Right ventricle myocardium inferior (tissue), 1 donor: ENCODE measurements at places on chromosomes 11 and 22. TPM values are rescaled to one million over a fixed set of nuclear protein-coding genes. Genes with fewer than 3 reads are reported as not detected.

The ISX gene
- total RNA-seq: not detected

The KRTAP5-9 gene
- total RNA-seq: not detected

The SYT12 gene
- 0.32 TPM for total RNA-seq

The DBX1 gene
- not detected for total RNA-seq

DNA sequence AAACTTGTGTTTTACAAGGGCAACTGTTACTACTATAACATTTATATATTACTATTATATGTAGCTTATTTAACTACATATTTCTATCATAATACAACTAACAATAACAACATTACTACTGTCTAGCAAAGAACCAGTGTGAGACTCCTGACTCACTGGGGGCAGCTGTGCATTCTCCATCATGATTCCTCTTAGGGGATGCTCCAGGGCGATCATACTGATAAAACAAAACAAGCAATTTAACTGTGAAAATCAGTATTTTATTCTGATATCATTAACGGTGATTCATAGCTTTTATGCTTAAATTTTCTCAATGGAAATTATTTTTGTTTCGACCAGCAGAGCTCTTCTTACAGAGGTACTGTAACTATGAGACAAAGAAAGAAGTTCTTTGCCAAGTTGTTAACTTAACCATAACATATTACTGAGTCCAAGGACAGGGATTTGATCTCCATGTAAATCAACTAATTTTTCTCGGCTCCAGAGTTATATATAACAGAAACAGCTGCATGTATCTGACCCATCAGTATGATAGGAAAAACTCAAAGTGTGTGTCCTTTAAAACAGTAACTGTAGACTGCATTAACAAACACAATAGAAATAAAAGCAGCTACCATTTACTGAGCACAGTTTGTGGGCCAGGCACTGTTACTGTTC lies 24.8 kb upstream of the FNBP4 start:
- no peak for DNase-seq

DNA sequence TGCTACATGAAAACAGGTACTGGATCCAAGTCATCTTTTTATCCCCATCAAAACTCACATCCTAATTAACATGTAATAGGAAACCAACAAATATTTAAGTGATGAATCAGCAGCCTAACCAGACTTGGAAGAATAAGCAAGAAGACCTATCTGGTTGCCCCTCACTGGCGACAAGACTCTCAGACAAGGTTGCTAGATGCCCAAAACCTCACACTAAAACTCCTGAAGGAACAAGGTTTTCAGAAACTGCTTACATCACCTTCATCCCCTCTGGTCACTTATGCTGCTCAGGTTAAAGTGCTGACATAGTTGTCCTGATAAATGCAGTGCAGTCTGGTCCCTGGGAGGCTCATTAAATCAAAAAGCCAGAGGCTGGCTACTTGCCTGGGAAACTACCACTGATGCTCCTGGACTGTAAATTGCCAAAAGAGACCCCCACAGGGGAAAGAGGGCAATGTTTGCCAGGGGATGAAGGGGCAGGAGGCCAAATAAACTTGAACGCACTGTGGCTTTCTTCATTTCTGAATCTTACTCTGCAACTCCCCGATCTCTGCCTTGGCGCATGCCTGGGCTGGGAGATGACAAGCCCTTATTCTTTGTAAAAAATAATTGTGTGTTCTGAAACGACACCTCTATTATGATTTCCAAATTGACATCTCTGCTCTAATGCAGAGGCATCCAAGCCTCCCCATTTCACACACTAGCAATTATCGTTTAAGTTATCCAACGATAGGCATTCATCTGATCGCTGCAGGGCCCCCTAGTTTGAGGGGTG lies 72.7 kb downstream of the AMBRA1 start:
- no peak for DNase-seq

DNA sequence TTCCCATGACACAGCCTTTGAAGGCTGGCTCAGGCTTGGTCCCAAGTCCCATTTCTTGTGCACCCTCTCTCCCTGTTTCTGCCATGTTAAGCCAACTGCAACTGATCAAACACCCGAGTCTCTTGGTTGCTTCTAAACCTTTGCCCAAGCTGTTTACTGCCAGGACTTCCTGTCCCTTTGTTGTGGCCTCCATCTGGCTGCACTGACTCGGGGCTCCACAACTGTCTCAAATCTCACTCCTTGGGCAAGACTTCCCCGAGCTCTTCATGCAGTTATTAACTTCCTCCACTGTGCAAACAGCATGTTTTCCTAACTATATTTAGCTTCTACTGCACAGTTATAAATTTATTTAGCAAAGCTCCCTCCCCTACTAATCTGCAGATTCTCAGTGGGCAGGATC lies 4.3 kb downstream of the VPREB1 start:
- no peak for DNase-seq

DNA sequence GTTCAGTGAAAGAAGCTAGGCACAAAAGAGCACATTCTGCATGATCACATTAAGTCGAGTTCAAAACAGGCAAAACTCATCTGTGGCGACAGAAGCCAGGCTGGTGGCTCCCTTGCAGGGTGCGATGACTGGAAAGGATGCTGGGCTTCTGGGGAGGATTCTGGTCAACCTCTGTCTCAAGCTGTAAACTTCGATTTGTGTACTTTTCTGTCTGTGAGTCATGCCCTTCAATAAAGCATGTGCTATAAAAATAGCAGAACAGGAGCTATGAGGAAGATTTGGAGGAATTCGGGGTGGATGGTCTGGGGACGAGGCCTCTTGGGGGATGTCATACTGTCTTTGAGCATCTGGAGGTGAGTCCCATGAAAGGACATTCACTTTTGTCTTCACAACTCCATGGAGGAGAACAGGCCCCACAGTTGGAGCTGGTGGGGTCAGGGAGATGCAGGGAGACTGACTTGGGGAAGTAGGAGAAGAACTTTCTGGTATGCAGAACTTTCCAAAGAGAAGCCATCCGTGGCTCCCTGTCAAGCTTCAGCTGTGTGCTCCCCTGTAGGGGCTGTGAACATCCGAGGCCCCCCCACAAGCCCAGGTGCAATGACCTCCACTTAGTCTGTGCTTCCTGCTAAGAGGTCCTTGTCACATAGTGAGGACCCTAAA lies 77.8 kb upstream of the LINC01488 start:
- DNase-seq: peak; percentile 37

DNA sequence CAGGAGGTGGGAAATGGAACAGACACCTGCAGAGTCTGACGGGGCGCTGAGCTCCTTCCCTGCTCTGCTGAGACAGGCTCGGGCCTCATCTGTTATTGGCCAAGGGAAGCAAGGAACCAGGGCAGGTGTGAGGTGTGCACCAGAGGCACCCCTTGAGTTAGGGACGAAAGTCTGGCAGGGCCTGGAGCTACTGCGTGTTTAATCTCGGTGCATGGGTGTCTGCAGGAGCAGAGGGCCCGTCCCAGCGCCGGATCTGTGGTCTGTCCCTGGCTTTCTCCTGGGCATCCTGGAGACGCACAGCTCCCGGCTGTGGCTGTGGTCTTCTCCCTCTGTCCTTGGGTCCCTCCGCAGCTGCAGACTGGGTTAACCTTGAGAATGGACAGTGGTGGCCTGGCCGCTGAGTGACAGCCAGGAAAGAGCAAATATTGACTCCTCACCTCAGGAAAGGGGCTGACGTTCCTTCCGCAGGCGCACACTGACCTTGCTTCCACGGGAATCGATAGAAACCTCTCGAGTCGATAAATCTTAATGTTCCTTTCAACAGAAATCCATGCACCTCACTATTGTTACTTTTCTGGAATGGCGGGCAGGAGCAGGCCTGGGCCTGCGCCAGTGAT lies 975.6 kb downstream of the BRD1 start:
- no peak for DNase-seq
